ENCODE measurements at places on chromosomes 2 and 18. TPM values are rescaled to one million over a fixed set of nuclear protein-coding genes. Genes with fewer than 3 reads are reported as not detected.

GRCh38 chr2:33448220-33448899 lies 28.1 kb upstream of the RASGRP3 start:
- DNase-seq: no peak

DNA sequence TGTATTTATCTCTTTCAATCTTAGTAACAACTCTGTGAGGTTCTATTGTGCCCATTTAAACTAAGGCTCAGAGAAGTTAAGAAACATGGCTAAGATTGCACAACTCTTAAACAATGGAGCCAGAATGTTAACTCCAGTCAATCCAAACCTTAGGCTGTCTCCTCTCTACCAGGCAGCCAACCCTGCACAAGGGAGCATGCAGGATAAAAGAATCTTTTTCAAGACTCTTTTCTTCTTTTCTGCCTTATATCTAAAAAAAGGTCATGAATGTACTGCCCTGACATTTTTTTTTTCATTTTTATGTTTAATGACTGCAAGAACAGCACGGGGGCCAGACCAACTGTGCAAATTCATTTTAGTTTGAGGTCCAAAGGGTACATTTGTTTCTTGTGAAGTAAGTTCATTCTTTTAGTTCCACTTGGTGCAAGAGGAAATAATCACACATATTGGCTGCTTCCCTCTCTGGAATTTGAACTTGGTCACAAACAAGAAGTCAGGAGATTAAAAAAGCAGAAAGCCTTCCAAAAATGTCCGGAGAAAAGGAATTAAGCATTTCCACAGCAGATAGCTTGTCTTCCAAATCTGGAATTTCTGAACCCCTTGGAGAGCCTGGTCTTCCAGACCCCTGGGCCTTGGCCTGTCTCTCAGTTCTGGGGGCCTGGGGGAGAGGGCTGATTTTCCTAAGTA lies 96.0 kb upstream of the RIOK3 start:
- no peak for DNase-seq

DNA sequence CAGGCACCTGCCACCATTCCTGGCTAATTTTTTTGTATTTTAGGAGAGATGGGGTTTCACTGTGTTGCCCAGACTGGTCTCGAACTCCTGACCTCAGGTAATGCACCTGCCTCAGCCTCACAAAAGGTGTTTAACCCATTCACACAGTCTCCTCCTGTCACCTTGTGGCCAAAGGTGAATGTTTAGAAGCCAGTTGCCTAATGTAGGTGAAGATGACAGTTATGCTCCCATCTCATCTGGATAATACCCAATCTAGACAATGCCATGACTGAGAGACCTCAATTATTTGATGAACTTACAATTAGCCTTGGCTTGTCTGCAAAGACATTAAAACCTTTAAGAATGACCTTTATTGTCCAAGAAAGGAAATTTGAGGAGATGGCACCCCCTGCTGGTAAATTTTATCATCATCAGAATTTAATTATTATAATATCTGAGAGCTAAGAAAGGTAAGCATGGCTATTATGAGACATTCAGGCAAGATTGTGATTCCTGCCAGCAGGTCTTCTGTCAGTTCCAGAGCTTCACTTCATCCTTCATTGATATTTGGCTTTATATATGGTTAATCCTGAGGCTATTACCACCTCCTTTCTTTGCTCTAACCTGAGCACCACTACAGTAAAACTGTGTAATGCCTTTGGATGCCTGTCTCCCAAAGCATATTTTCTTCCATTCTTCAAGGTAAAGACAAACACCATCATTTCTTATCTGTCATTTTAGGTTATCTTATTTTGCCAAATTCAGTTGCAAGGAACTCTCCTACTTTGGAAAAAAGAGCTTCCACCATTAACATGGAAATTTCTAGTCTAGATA lies 117.6 kb downstream of the FAM124B start:
- peak; percentile 40 for DNase-seq

Gene C2orf15
- total RNA-seq: 0.86 TPM

Gene COL4A3
- not detected for total RNA-seq

Gene HOXD13
- not detected for total RNA-seq

- DNase-seq: no peak
Observed at GRCh38 chr18:57249179-57249578, 102.3 kb downstream of the BOD1L2 start.

DNA sequence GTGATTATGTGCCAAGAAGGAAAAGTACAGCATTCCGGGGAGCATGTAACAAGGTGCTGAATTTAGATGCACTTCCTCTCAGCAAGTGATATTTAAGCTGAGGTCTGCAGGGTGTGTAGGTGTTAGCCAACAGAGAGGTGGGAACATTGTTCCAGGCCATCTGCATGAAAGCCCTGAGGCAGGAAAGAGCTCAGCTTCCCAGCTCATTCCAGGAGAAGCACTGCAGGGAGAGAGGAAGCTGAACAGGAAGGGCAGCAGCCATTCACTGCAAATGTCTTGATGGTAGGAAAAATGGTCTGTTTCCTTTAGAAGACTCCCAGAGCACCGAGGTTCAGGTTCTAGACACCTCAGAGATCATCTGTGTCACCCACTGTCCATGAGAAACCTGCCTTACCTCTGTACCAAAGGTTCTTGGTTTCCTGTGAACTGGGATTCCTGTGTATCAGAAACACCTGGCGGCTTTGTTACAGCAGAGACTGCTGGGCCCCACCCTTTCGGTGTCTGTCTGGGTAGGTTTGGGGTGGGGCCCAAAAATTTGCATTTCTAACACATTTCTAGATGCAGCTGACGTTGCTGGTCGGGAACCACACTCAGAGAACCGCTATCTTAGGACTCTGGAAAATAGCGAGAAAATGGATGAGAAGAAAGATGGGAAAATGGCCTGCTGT lies 84.0 kb downstream of the RTN4 start:
- DNase-seq: no peak

GRCh38 chr2:231037731-231038482 lies 584 bp downstream of the C2orf72 start:
- no peak for DNase-seq

Data from CD8-positive, alpha-beta memory T cell (primary cell).